ENCODE measurements at places on chromosomes 5 and 9.

DNA sequence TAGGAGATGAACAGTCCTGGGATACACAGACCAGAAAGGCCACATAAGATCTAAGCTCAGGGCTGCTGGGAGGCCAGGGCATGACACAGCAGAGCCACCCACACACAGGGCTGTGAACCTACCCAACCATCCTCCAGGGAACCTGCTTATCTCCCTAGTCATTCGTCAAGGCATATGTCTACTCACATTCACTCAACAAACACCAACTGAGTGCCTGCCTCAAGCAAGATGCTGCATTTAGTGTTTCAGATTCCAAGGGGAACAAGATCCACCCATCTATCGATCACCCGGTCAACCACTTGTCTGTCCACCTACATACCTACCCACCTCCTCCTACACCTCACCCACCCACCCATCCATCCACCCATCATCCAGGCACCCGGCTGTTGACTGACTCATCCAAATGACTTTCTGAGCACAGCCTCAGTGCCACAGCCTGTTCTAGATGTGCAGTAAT, 1.9 kb downstream of the DPM2 start:
- no peak for DNase-seq

GRCh38 chr5:13860146-13860545, 84.3 kb downstream of the DNAH5 start:
- no peak for DNase-seq

DNA sequence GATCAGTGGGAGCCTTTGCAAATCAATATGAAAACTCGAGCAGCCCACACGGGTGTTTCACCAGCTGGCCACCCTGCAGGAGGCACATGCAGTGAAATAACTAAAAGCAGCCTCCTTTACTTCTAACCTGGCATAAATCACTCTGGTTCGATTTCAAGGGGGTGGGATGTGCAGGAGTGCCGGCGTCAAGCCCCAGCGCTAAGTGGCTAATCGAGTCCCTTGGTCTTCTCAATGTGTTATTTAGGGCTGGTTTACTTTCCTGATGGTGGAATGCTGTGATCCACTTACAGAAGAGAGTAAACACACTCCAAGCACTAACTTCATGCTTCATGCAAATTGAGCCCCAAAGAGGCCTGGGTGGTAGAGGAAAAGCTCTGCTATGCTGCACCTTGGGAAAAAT, 109.4 kb downstream of the TMEM174 start:
- no peak for DNase-seq

- peak; percentile 84 for DNase-seq
These were observed 10.3 kb upstream of the CD180 start for GRCh38 chr5:67206929-67207328.

DNA sequence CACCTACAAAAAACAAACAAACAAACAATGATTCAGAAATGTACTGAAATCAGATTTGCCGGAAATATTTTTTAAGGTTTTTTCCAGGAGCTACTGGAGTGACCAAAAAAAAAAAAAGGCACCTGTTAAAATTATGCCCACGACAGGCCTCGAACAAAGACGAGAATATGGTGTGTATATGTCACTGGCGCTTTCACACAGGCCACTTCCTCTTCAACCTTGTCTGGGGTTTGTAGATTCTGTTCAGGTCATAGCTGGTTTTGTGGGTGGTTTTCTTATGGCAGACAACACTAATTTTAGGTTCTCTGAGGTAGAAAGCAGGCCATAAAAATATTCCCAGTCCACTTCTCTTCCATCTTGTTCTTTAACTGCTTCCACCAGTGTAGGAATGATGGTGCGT, 7.0 kb downstream of the NDUFB6 start:
- no peak for DNase-seq

- DNase-seq, result no peak
These were observed 37.3 kb upstream of the TRIO start for GRCh38 chr5:14105718-14106410.

DNA sequence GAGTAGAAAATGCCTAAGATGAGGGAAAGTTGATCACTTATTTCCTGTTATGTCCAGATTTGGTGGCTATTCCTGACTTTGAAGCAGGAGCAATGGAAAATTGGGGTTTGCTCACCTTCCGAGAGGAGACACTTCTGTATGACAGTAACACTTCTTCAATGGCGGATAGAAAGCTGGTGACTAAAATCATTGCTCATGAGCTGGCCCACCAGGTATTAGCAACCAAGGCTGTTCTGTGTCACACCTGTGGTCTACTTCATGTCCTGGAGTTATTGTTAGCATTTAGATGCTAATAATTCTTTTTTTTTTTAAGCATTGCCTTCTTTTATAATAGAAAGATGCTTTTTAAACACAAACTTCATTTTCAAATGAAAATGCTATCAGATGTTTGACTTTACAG, 57.9 kb downstream of the LNPEP start:
- no peak for DNase-seq

GRCh38 chr9:14271093-14271673, 42.8 kb downstream of the NFIB start:
- DNase-seq, result no peak

DNA sequence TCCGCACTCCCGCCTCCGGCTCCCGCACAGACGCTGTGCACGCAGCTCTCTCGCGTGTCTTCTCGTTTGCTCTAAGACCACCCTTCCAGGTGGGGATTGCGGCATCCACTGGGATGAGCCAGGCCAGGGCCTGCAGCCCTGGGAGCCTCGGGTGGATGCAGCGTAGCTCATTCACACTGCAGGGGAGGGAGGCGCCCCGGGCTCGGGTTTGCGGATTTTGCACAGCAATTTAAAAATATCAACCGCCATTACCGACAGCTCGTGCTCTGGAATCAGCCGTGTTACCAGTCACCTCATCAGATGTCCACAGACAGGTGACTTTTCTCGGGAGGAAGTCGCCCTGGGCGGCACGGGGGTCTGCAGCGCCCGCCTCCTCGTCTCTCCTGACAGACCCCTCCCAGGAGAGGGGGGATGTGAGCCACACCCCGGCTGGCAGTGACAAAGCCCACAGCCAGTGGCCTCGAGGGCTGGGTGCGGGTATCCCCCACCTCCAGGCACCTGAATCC, 20.8 kb upstream of the SLC6A3 start:
- no peak for DNase-seq

DNA sequence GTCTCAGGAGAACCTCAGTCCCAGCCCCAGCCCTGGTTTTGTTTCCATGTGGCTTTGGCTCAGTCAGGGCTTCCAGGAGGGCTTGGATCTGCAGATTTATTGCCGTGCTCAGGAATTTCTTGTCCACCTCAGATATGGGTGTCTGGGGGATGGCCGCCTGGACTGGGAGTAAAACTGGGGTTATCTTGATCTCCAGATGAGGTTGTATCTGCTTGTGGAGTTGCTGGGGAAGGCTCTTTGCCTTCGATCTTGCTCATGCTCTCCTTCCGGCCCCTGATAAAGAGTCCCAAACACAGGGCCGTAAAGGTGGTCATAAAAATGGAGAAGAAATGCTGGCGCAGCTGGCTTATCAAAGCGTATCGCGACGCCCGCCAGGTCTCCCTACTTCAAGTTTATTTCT, 17.8 kb upstream of the PITX1 start:
- DNase-seq, result no peak

DNA sequence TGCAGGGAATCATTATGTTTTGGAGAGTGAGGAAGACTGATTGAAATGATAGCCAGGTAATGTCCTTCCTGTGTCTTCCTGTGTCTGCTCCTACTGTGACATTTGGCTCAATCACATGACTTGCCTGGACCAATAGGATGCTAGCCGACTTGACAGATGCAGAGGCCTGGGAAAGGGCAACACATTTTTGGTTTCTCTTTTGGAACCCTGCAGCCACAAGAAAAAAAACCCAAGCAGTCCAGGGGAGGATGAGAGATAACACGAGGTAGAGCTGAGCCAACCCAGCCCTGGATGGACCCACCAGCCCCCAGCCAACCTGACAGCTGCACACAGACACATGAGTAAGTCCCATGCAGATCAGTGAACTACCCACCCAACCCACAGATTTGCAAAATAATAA, 256.1 kb upstream of the SMARCA2 start:
- DNase-seq, result no peak

DNA sequence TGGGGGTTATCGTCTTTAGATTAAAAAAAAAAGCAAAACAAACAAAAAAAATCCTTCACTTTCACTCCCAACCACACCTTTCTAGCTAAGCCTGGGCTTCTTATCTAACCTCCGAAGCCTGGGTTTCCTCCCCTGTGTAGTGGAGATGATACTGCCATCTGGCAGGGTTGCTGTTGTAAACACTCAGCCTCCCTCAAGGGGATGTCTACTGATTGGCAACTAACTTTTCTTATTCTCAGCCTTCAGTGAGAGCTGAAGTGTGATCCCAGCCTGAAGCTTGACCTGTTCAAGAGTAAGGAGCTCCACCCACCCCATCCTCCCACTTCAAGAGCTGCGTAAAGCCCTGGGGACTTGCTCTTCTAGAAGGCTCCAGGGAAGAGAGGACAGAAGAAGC, 21.5 kb upstream of the WWC1 start:
- no peak for DNase-seq

GRCh38 chr5:55915783-55916182, 64.6 kb downstream of the IL31RA start:
- DNase-seq, result no peak

GRCh38 chr5:23763170-23763569, 255.8 kb downstream of the PRDM9 start:
- no peak for DNase-seq

DNA sequence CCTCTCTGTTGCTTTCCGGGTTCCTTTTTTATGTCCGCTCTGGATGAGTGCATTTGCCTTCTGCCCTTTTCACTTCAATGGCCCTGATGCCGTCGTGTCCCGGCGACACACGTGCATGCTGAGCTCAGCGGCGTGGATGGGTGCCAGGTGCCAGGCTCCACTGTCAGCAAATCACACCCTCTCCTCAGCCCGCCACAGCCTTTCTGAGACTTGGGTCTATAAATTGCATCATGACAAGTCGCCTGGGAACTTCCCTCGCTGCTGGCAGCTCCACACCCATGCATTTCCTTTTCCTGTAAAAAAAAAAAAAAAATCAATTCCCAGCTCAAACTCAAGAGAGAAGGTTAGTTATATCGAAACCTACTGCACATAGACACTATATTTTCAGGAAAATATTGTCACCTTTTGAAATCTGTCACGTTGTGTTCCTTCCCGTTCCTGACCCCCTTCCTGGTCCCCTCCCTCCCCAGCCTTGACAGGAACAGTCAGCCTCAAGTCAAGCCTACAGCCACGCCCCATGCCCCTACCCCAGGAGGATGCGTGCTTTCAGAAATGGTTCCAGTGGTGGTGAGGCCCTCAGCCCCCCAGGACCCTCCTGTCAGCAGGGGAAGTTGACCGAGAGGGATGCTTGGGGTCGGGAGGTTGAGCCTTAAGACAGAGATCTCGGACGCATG, 110.3 kb upstream of the PTCH1 start:
- DNase-seq, result no peak

DNA sequence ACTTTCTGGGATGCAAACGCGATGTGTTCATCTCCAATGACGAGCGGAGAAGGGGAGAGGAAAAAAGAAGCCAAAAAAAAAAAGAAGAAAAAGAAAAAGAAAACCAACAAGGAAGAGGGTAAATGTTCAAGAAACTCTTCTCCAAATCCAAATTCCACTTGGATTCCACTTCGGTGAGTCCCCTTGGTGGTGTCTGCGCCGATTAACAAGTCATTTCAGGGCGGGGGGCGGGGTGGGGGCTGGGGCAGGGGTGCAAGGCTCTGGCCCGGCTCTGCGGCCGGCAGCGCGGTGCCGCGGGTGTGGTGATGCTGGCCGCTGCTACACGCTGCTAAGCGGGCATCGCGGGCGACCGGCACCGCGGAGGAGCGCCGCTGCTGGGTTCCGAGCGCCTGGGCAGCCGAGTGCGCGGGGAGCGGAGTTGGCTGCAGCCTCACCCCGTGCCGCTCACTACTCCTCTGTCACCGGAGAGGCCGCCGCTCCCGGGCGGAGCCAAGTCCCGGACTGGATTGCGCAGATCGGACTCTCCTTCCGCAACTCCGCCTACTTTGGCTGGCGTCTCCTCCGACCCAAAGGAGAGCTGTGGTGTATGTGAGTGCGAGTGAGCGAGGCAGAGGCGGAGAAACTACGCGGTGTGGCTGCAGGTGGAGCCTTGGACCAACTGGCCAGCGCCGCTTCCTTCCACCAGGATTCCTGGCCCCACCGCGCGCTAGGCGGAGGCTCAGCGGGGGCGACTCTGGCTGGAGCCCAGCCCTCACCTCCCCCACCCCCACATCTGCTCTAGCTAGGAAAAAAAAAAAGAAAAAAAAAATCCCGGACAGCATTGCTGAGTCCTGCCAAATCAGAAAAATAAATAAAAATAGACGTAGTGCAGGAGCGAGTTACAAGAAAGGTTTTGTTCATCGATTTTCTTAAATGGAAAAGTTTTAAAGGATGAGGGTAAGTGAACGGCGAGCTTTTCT, at the start of gene SEMA6A:
SEMA6A (minus strand) TSS at position 457 of the 959 bp plus-strand sequence. CDS start 69,879 bp downstream, outside the sequence.
- no peak for DNase-seq

DNA sequence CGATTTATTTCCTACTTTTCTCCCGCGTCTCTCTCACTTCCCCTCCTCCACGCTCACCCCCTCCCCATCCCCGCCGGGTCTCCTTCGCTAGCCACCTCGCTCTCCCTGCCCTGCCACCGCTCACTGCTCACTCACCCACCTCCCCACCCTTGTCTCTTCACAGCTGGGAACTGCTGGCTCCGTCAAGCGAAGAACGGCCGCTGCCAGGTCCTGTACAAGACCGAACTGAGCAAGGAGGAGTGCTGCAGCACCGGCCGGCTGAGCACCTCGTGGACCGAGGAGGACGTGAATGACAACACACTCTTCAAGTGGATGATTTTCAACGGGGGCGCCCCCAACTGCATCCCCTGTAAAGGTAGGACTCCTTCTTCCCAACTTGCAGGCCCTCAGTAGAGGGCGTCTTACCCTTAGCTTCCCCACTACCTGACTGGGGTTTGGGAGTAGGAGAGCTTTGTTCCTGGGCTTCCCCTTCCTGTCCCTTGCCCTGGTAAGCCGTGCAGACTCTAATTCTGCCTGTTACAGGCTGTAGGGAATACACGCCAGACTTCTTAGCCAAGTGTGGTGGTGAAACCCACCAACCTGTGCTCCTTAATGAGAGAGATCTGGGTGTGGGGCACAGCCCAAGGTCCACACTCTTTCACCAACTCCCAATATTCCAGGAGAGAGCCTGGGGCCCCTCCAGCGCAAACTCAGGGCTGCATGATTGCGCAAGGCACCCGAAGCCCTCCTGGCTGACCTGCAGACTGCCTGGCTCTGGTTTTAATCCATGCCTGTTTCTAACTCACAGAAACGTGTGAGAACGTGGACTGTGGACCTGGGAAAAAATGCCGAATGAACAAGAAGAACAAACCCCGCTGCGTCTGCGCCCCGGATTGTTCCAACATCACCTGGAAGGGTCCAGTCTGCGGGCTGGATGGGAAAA, 2.5 kb downstream of the FST start:
- peak; percentile 12 for DNase-seq

- DNase-seq, result no peak
These were observed 608.7 kb upstream of the SEMA6A start for GRCh38 chr5:117183326-117183725.

GRCh38 chr5:152688561-152689249, 283.6 kb upstream of the NMUR2 start:
- no peak for DNase-seq

GRCh38 chr9:34612788-34613390, 992 bp upstream of the RPP25L start:
- DNase-seq, result peak; percentile 54

Measured in T-cell (primary cell).